Activated CD4-positive, alpha-beta T cell treated with anti-CD3 and anti-CD28 coated beads for 48 hours (primary cell): ENCODE measurements at places on chromosomes 6 and 20.

DNA sequence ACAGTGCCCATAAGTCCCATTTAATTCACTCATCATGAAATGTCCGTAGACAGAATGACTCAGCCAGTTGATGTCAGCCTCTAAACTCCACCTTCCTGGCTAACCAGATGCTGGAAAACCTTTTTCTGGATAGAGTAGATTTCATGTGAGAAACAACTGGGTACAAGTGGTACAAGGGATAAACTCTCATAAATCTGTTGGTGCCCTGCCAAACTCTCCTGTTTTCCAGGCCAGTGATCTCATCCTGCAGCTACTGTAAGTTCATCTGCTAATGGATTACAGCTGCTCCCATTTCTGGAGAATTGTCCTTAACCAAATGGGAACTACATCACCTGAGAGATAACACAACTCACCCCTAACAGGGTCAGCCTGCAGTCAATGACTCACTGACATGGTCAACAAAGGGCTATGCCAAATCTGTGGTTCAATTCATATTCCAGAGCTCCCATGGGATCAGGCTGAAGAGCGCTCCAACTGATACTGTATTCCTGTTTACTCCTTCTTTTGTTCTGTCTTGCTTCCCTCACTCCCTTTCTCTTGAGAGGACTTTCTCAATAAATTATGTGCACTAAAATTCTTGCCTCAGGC lies 210.1 kb upstream of the HDDC2 start:
- no peak for DNase-seq

- no peak for DNase-seq
Measured at GRCh38 chr6:106772270-106773142, 143.1 kb downstream of the QRSL1 start.

- no peak for DNase-seq
Measured at GRCh38 chr6:36834576-36835341, 4.5 kb downstream of the CPNE5 start.

- no peak for DNase-seq
Measured at GRCh38 chr6:97145691-97146090, 137.3 kb downstream of the MMS22L start.

- DNase-seq = no peak
Measured at GRCh38 chr20:61839912-61840778, 225.5 kb downstream of the TAF4 start.

GRCh38 chr20:63265891-63266515 lies 6.6 kb upstream of the ARFGAP1 start:
- DNase-seq = no peak

DNA sequence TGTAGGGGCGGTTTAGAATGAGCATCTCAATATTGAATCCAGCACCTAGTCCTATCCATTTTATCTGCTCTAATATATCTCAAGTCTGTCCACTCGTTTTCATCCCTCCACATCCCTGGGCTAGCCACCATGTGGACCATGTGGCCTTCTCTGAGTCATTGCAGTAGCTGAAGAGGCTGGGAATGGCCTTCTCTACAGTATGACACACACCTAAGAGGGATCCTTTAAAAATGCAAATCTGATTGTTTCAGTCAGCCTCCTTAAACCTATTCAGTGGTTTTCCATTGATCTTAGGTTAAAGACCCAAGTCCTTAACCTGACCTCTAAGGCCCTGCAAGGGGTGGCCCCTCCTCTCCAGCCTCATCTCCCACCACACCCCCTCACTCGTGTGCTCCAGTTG lies 9.4 kb downstream of the RING1 start:
- DNase-seq = no peak

GRCh38 chr20:5715071-5715841 lies 34.9 kb upstream of the SHLD1 start:
- peak; percentile 46 for DNase-seq

DNA sequence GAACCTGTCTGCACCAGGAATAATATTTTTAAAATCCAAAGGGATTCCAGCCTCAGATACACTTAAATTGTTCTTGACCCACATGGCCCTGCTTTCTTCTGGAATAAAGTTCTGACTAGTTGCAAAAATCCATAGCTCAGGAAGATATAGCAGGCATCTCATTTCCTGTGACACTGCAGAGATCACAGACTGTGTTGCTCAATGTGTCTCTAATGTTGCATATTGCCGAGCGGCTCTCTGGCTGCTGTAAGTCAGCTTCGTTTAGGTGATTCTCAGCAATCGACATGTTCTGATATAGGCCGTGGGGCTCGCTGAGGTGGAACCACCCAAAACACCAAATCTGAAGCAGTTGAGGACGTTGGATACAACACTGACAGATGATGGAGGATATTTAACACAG lies 498.3 kb upstream of the AGPAT4 start:
- DNase-seq = no peak

DNA sequence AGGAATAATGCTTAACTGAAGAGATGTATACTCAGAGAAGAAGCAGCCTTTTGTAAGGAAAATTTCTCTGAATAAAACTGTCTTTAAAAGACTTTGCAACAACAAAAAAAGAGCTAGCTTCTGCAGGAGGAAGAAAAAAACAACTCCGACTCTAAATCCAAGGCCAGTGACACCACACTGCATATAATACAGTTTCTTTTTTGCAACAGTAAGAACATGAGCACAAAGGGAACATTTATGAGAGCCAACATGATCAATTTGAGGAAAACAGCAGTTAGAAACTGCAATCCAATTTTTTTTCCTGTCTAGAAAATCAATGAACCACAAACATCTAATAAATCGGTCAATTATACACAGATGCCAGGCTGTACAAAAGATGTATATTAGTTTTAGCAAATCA lies 42.9 kb upstream of the UST start:
- no peak for DNase-seq
